ENCODE measurements at places on chromosomes 16 and 17.

DNA sequence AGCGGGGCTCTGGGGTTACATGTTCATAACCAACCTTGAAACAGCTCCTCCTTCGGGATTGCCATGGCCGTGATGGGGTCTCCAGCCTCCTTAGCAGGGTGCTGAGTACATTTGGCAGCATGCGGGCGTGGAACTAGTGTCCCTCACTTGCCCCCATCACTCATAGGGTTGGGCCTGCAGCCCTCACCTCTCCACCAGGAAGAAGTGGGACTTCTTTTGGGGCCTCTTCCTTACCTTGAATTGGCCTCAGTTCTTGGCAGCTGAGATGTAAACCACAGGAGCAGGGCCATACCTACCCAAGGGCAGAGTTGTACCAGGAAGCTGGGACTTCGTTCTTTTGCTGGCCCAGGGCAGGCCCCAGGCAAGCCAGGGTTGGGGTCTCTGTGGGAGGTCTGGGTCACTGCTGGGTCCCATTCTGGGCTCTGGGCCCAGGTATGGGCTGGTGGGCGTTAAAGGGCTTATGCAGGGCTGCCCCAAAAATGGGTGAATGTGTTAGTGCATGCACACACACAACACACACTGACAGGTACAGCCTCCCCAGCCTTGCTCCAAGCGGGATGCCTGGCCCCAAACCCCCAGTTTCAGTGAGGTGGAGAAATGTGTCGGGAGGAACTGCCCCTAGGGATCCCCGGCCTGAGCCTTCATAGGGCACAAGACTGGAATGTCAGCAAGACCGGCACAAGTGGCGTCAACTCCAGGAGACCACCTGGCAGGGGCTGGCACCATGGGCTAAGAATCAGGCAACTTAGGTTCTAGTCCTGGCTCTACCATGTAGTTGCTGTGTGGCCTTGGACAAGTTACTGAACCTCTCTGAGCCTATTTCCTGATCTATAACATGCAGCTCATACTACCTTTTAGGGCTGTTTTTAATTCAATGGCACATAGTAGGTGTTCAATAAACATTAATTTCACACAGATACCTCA lies 3.9 kb upstream of the KRT15 start:
- no peak for DNase-seq

DNA sequence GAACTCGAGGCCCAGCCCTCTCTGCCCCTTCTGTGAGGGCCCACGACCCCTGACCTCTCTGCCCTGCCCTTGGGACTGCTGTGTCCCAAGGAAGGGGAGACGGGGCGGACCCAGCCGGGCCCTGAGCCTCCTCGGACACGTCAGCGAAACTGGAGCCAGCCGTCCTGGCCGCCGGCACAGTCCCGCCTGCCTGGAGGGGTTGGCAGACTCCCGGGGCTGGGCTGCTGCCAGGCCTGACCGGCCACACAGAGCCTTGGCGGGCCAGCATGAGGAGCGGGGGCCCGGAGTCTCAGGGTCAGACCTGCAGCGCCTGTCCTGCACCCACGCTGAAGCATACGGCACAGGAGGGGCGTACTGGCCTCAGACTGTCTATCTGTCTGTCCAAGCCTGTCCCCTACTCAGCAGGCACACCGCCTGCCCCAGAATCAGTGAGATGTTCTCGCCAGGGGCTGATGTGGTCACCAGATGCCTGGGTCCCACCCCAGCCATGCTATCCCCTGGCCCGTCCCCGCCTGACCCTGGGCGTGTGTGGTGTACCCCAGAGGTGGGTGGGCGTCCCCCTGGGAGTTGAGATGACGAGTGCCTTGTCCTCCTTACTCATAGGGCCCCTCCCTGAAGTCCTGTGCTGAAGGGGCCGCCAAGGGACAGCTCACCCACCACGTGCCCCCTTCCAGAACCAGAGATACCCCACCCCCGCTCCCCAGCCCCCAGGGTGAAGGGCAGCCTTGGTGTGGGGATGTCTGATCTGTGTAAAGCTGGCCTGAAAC lies 4.7 kb downstream of the VASN start:
- DNase-seq: no peak

DNA sequence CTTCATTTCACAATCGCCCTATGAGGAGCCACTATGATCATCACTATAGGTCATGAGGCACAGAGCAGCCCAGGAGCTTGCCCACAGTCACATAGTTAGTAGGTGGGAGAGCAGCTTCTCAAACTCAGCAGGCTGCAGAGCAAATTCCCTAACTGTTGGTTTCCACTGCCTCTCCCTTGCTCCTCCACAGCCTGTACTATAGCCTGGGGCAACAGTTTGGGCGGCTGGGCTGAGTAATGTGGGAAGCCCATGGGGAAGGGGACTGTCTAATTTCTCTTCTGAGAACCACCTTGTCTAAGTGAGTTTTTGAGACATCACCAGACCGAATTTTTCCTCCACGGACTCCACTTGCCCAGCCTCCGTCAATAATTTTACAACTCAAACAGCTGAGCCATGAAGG lies 73.4 kb upstream of the GPR139 start:
- DNase-seq: no peak

DNA sequence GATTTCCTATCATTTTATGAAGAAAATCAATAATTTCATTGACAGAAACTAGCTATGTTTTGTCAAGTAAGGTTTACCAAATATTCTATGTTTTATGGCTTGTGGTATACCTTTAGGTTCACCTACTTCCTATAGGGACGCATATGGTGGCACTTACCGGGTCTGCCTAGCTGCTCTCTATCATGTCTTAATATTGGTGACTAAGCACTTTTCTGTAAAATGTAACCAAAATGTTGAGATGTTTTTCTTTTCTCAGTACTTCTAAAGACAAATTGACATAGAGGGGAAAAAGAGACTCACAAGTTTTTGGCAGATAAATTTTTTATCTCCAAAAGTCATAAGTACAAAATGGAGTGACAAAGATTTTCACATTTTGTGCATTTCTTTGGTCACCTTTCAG lies 22.6 kb upstream of the MYH4 start:
- no peak for DNase-seq
